ENCODE measurements at places on chromosomes 6 and 20. TPM values are rescaled to one million over a fixed set of nuclear protein-coding genes. Genes with fewer than 3 reads are reported as not detected.

GRCh38 chr6:107021446-107022185, 6.4 kb upstream of the MTRES1 start:
- DNase-seq, result no peak

DNA sequence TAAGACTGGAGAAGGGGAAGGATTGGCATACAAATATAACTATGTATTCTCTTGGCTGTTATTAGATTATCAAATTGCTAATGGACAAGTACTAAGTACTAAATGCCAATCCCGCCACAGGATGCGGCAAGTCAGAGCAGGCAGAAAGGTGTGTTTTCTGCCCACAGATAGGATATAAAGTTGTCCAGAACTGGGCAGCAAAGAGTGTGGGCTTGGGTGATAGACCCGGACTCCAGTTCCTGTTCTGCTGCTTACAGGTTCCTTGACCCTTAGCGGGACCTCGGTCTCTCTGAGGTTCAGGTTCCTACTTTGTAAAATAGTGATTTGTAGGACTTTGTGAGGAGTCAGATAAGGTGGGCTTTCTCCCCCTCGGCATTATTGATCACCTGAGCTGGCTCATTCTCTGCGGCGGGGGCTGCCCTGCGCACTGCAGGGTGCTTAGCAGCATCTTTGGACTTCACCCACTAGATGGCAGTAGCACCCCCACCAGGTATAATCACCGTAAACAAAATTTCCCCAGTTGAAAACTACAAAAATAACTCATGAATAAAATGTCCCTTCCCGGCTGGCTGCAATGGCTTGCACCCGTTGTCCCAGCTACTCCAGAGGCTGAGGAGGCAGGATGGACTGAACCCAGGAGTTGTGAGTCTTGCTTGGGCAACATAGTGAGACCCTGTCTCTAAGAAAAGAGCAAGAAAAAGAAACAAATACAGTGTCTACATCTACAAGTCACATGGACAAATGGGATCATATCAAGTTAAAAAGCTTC, 193.1 kb downstream of the DOK5 start:
- DNase-seq, result no peak

DNA sequence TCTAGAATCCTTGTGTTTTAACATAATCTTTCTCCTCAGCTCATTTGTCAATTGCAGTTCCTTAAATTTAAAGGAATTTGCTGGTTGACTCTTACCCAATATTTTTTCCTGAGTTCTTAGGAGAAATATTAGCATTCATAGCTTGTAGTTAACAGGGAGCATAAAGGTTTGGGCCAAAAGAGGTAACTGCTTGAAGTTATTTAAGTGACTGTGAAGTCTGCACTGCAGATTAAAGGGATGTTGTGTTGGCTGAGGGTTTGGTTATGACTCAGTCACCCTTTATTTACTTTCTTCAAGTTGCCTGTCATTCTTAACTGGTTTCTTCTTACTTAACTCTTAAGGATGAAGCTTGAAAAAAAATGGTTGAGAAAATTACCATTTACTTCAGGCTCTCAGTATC, 220.3 kb upstream of the LAMP5 start:
- no peak for DNase-seq

DNA sequence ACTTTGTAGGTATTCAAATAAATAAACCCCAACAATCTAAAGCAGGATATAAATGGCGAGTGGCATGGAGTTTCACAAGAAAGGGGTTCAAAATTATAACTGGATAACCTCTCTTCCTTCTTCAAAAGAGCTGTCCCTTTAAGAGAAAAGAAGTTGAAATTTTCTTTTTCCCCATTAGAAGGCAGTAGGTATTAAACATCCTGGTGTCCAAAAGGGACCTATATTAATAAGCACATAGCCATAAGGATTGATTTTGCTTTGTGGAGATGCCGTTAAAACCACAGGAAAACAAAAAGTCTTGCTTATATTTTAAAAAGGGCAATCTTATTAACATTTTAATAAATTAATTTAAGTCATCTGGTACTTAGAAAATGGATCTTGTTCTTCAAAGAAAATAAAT, 76.5 kb downstream of the LYRM4 start:
- DNase-seq, result no peak

DNA sequence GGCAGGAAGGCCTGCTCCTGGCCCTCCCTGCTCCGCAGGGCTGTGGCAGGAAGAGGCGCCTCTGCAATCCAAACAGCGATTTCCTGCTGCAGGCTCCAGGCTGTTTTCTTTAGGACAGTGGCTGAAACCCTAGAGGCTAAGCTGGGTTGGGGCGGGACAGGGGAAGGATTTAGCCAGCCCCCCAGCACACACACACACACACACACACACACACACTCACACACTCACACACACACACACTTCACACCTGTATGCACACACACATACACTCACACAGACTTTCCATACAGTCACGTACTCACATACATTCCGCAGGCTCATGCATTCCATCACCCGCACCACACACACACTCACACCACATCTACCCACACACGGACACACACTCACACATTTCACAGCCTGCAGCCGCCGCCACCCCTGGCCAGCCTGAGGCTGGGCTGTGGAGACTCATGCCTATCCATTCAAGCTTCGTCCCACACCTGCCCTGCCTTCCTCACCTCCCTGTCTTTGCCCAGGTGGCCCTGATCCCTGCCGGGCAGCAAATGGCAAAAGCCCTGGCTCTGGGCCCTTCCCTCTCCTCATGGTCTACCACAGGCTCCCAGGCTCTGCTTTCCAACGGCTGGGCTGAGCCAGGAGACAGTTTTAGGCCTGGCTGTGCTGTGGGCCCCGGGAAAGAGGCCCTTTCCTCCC, 17.9 kb downstream of the MDFI start:
- DNase-seq, result no peak

DNA sequence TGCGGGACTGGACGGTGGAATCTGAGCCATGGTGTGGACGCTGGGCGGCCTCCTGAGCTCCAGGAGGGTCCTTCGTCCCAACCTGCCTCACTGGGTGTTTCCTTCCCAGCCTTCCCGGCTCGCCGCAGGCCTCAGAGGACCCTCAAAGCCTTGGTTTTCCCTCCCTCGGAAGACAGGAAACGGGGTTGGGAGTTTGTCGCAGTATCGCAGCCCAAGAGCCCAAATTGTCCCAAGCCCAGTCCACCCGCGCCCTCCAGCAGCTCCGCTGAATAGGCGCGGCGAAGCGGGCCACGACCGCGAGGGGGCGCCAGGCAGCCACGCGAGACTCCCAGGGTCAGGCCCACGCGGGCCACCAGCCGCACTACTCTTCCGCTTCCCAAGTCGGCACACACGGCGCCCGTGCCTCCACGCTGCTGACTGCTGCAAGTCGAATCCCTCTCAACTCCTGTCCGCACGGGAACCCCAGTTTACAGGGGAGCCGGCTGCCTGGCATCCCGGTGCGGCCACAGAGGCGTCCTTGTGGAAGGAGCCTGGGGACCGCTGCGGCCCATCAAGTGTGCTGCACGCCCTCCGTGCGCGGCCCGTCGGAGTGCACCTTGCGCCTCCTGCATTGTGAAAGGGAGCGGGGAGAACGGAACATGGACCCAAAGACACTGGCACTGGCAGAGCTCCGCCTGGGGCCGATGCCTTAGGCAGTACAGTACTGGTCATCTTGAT, 40.4 kb upstream of the HMGA1 start:
- DNase-seq, result peak; percentile 76

DNA sequence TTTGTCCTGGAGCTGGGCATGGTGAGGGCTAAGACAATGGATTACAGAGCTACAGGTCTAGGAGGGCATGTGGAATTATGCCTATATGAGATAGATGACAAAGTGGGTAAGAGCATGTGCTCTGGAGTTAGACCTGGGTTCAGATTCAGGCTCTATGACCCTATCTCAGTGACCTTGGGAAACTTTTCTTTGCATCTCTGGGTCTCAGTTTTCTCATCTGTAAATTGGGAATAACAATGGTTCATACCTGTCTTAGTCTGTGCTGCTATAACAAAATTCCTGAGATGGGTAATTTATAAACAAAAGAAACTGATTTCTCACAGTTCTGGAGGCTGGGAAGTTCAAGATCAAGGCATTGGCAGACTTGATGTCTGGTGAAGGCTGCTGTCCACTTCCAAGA, 30.3 kb downstream of the PPARD start:
- DNase-seq, result no peak

DNA sequence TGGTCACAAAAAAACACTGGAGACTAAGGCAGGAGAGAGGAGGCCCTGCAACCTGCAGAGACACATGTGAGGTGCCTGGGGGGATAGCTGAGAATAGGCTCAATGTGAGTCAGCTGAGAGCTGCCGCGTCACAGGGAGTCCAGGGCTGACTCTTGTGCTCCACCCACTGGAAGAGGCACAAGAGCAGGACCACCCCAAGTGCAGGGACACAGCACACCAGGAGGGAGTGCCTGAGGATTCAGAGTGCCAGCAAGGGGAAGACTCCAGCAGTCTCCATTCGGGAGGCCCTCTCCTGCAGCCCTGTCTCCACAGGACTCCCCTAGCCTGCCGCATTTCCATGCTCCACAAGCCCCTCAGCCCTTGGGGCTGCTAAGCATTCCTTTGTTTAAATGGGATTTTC, 105.5 kb downstream of the HUS1B start:
- no peak for DNase-seq

DNA sequence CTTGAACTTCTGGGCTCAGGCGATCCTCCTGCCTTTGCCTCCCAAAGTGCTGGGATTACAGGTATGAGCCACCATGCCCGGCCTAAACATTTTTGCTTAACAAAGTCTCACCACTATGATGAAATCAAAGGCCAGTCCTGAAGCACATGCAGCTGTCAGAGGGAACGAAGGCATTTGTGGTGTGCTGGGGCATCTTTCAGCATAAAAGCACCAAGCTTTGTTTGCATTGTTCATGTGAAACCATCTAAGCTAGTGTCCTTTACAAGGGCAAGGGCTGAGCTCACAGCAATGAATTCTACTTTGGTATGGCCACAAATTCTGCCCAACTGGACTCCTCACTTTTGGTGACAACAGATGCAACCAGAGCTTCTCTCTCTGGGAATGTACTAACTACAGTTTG, 66.8 kb downstream of the ZFP64 start:
- DNase-seq, result no peak

SCGN gene
- total RNA-seq, result 14.3 TPM

DNA sequence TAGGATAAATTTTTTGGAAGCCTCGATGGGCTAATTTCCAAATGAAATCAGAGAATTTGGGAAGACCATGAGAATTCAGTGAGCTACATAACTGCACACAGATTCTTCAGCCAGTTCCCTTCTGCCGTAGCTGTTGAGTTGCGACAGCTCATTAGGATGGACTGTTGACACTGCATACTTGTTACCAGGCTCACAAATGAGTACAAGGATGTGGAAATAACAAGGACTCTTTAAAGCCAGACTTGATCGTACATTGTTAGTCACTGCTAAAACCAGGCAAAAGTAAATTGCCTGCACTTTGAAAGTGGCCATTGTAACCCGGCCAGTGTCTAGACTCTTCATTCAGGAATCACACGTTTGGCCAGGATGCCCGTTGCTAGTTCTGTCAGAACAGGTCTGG, 37.0 kb downstream of the NDUFAF5 start:
- no peak for DNase-seq

- no peak for DNase-seq
Observed at GRCh38 chr20:57244221-57244585, 22.2 kb downstream of the BMP7 start.

DNA sequence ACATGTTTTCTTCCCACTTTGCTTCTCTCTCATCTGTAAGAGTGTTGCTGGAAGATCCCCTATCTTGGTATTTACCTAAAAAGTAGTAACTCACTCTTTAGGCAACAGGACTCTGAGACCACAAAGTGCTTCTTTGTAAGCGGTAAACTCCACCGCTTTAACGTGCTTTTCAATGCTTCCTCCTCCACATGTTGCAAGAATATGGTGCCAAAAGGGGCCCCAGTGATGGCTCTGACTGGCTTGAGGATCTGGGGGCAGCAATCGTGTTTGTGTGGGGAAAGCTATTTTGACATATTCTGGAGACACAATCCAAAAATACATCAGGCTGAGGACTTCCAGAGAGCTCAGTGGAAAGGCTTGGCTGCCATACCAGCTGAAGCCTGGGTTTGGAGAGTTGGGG, 12.4 kb upstream of the CPNE5 start:
- no peak for DNase-seq

MYBL2 gene
- 0.47 TPM for total RNA-seq

DNA sequence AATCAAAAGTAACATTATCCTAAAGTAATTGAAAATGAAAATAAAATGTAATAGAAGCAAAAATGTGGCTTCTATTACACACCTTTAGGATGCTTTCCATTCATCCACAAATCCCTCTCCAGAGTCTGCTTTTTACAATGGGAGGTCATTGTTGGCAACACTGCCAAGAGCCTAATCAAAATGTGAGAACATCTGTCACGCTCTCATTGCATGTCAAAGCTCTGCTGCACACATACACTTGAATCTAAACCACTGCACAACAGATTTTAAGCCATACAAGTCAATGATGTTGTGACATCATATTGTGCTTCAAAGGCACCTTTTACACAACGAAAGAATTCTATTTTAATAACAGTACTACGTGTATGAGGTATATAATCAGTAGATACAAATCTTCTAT, 82.1 kb downstream of the PREP start:
- no peak for DNase-seq

All from occipital lobe (tissue), 3 donors.